ENCODE measurements at places on chromosomes 3 and 15.

- DNase-seq: no peak
- H3K27me3 ChIP-seq: no peaks in the 10 kb centered on the region
- no peaks in the 10 kb centered on the region for H3K36me3 ChIP-seq
- H3K4me1 ChIP-seq: no peaks in the 10 kb centered on the region
- H3K27ac ChIP-seq: no peak overlapping the region
- H3K4me3 ChIP-seq: no peak overlapping the region
Measured at GRCh38 chr15:27398631-27399161, 427.7 kb downstream of the GABRG3 start.

- peak overlapping the region; percentile 71 for H3K27ac ChIP-seq
- peaks cover 32% of the 10 kb centered on the region for H3K36me3 ChIP-seq
- H3K27me3 ChIP-seq: no peaks in the 10 kb centered on the region
Measured at GRCh38 chr3:124845406-124845805, 41.8 kb downstream of the ITGB5 start.

- no peak overlapping the region for H3K27ac ChIP-seq
- DNase-seq: peak; percentile 6
Measured at GRCh38 chr3:177640319-177640965, 443.2 kb upstream of the TBL1XR1 start.

DNA sequence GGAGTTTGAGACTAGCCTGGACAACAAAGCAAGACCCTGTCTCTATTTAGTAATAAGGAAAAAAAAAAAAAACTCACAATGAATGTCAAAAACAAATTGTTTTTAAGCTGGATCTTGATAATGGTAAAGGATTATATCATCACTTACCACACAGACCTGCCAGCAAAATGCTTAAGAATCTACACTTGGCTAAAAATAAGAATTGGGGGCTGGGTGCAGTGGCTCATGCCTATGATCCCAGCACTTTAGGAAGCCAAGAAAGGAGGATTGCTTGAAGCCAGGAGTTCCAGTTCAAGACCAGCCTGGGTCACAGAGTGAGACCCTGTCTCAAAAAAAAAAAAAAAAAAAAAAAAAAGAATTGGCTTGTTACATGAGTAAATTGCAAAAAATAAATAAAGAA, 31.0 kb downstream of the ACAP2 start:
- no peak overlapping the region for H3K4me3 ChIP-seq
- H3K27me3 ChIP-seq: no peaks in the 10 kb centered on the region
- DNase-seq: no peak
- H3K27ac ChIP-seq: no peak overlapping the region
- H3K36me3 ChIP-seq: no peaks in the 10 kb centered on the region
- peaks cover 16% of the 10 kb centered on the region for H3K4me1 ChIP-seq

DNA sequence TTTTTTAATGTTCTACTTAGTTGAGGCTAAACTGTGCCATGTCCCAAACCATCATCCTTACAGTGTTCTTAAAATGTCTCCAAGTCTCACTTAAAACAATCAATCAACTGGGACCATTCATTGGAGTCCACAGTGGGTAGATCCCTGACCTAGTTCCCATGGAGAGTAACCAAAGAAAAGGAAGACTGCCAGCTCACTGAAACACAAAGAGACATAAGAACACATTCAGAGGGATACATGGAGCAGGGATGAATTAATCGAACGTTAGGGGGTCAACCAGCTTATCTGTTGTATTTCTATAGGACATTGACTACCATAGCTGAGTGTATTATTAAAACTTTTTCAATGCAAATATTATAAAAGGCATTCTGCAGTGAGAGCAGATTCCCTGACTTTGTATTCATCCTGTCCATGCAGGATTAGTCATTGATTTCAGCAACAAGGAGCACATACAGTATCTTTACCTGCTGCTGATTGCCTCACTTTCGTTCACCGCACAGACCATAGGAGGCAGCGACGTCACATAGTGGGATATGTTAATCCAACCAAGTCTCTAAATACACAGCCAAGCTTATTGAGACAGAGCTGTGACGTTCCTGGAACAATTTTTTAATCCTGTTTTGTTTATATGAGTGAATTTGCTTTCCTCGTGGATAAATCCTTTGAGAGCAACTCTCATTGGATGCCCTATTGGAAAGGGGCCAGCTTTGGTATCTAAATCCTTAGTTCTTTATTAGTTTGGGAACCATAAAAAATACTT, 364.9 kb upstream of the RBMS3 start:
- H3K36me3 ChIP-seq: no peaks in the 10 kb centered on the region
- peak overlapping the region; percentile 26 for H3K27ac ChIP-seq
- DNase-seq: peak; percentile 83
- H3K27me3 ChIP-seq: no peaks in the 10 kb centered on the region
- peaks cover 13% of the 10 kb centered on the region for H3K4me1 ChIP-seq

DNA sequence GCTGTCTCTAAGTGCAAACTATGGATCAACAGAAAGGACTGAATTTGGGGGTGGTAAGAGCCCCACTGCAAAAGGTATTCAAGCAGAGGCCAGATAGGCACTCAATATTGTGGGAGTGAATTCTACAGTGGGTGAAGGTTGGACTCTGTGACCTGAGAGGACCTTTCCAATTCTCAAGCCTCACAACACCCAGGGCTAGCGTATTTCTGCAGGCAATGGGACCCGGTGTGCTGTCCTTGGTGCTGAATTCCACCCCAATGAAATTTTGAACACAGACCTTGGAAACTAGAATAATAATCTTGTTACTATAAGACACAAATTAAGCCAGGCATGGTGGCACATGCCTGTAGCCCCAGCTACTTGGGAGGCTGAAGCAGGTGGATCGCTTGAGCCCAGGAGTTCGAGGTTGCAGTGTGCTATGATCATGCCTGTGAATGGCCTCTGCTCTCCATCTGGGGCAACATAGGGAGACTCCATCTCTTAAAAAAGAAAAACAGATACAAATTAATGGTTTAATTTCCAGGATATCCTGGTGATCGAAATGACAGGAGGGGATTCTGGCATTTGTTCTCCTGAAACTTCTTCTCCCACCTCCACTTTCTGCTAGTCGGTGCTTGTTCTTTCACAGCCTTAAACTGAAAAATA, 135.4 kb downstream of the RAB11A start:
- peak; percentile 50 for DNase-seq
- H3K36me3 ChIP-seq: no peaks in the 10 kb centered on the region
- H3K4me3 ChIP-seq: no peak overlapping the region
- H3K27ac ChIP-seq: no peak overlapping the region

GRCh38 chr15:55681631-55682030, 61.3 kb downstream of the PRTG start:
- H3K27ac ChIP-seq: no peak overlapping the region
- no peak overlapping the region for H3K4me3 ChIP-seq
- no peaks in the 10 kb centered on the region for H3K27me3 ChIP-seq
- H3K4me1 ChIP-seq: peaks cover 5% of the 10 kb centered on the region

- DNase-seq: peak; percentile 69
- peaks cover 71% of the 10 kb centered on the region for H3K4me1 ChIP-seq
- H3K4me3 ChIP-seq: peak overlapping the region; percentile 99
- no peaks in the 10 kb centered on the region for H3K27me3 ChIP-seq
- H3K36me3 ChIP-seq: peaks cover 49% of the 10 kb centered on the region
Measured at GRCh38 chr3:48429317-48429959, 448 bp downstream of the PLXNB1 start.

GRCh38 chr15:92069308-92070250, 216.1 kb downstream of the SLCO3A1 start:
- no peaks in the 10 kb centered on the region for H3K36me3 ChIP-seq
- H3K27ac ChIP-seq: peak overlapping the region; percentile 75
- H3K27me3 ChIP-seq: no peaks in the 10 kb centered on the region

- no peak for DNase-seq
- H3K4me1 ChIP-seq: peaks cover 5% of the 10 kb centered on the region
- H3K4me3 ChIP-seq: no peak overlapping the region
- H3K36me3 ChIP-seq: peaks cover 41% of the 10 kb centered on the region
- no peak overlapping the region for H3K27ac ChIP-seq
Measured at GRCh38 chr3:31713816-31714215, 181.1 kb downstream of the STT3B start.

DNA sequence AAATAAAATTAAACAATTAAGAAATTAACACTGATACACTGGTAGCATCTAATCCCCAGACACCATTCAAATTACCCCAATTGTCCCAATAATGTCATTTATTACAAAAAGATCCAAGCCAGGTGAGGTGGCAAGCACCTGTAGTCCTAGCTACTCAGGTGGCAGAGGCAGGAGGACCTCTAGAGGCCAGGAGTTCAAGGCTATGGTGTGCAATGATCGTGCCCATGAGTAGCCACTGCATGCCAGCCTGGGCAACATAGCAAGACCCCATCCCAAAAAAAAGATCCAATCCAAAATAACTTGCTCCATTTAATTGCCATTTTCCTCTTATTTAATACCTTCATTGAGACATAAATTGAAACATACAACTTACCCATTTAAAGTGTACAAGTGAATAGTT, 17.8 kb downstream of the CSTA start:
- no peak for DNase-seq
- no peaks in the 10 kb centered on the region for H3K4me1 ChIP-seq
- no peak overlapping the region for H3K4me3 ChIP-seq
- H3K27ac ChIP-seq: no peak overlapping the region

DNA sequence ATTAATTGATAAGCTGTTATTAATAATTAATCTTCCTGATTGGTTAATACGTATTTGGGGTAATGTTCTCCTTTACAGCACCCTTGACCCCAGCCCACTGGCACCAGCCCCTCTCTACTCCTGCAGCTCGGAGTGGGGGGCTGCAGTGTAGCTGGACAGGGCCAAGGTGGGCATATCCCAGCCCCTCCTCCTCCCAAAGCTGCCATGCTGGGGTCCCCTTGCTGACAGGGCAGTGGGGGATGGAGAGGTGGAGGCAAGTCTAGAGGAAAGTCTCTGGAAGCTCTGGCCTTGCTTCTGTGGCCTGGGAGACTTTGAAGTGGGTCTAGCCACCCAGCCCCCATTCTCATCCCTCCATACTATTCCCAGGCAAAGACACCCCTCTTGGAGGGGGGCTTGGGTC, 35.8 kb downstream of the HCN4 start:
- peaks cover 32% of the 10 kb centered on the region for H3K27me3 ChIP-seq
- no peaks in the 10 kb centered on the region for H3K4me1 ChIP-seq
- no peak overlapping the region for H3K4me3 ChIP-seq
- no peaks in the 10 kb centered on the region for H3K36me3 ChIP-seq
- no peak for DNase-seq

DNA sequence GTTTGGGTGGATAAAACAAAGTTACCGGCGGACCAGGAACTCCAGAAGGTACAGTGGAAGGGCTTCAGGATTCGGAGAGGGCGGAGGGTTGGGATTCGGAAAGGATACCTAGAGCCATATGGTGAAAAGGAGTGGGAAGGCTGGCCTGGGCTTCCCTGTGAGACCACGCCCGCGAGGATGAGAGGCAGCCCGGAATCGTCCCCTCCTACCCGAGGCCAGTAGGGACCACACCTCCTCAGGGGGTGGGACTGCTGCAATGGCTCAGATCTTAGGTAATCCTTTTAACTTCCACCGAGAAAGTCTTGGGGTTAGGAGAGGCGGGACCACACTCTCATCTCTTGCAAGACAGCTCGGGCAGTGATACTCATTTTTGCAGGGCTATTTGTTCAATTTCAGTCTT, 511.3 kb downstream of the OCA2 start:
- H3K4me3 ChIP-seq: no peak overlapping the region
- H3K27me3 ChIP-seq: no peaks in the 10 kb centered on the region
- no peaks in the 10 kb centered on the region for H3K36me3 ChIP-seq
- no peaks in the 10 kb centered on the region for H3K4me1 ChIP-seq

- no peak overlapping the region for H3K4me3 ChIP-seq
- H3K27ac ChIP-seq: no peak overlapping the region
- DNase-seq: no peak
- H3K36me3 ChIP-seq: no peaks in the 10 kb centered on the region
Measured at GRCh38 chr3:191441687-191442086, 19.3 kb upstream of the PYDC2 start.

DNA sequence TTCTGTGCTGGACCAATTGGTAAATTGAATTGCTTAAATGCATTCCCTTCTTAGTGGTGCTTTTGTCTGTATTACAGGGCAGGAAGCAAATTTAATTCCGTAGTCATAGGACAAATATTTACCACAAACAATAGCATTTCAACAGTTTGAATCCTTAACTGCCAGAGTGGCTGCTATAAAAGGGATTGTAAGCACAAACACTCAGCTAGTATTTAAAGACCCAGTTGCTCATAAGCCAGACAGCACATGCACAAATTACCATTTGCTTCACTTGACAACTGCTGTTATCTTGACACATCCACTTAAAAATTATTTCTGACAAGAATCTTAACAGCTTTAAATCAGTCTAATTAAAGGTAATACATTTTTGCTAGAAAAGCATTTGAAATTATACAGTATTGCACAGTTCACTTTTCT, 490.2 kb upstream of the ADAMTS9 start:
- no peaks in the 10 kb centered on the region for H3K27me3 ChIP-seq
- no peak overlapping the region for H3K27ac ChIP-seq
- DNase-seq: no peak
- H3K4me1 ChIP-seq: peaks cover 20% of the 10 kb centered on the region
- H3K36me3 ChIP-seq: no peaks in the 10 kb centered on the region
- H3K4me3 ChIP-seq: no peak overlapping the region

DNA sequence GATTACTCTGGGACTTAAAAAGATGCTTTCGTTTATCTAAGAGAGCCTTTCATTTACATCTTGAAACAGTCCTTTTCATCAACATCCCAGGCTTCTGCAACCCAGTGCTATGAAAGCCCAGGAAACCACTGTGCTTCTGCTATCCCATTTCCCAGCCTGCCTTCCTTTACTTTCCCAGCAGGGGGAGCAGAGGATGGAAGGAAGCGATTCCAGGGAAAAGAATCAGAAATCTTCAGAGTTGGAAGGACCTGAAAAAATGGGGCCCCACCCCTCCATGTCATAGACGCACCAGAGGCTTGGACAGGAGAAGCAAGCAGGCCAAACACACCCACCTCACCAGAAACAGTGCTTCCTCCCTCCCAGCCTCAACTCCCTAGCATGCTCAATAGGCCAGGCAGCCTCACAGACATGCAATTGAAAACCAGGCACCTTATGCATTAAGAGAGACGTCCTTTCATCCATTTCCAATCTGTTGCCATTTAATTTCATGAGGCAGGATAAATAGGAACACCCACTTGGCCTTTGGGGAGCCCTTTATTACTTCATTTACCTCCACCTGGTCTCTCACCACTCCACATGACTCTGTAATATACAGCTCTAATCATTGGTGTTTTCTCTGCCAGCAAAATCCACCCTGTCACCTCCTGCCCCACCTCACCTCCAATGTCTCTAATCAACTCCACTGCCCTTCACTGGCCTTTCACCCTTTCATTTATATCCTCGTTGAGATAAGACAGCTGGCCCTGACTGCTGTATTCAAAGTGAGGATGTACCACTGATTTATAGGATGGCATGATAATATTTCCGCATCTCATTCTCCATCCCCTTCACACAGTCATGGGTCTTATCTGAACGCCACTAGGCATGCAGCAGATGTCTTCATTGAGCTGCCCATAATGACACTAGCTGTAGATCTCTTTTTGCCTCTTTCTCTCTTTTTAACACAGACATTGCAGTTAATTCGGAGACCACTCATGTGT, 583.9 kb downstream of the NTRK3 start:
- no peaks in the 10 kb centered on the region for H3K27me3 ChIP-seq
- H3K4me3 ChIP-seq: no peak overlapping the region
- H3K4me1 ChIP-seq: no peaks in the 10 kb centered on the region
- H3K27ac ChIP-seq: no peak overlapping the region
- peak; percentile 37 for DNase-seq
